Kasumi-1 (cell line): ENCODE measurements at places on chromosomes 5 and 9.

DNA sequence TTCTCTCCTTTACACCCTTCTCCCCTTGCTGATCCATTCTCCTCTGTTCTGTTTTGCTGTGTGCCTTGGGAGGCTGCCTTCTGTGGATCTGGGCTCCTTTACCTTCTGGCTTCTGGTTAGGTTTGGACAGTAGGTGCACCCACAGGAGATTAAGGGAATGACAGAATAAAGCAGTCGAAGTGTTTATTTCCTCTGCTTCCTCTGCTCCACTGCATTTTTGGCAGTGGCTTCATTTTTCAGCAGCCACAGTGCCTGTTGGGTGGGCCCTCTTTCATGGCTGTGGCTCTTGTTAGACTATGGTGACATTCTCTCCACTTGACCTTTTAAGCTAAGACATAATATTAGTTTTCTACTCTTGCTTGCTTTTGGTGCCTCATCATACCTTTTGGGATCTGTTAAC, 144.1 kb downstream of the CCDC171 start:
- no peak for DNase-seq

DNA sequence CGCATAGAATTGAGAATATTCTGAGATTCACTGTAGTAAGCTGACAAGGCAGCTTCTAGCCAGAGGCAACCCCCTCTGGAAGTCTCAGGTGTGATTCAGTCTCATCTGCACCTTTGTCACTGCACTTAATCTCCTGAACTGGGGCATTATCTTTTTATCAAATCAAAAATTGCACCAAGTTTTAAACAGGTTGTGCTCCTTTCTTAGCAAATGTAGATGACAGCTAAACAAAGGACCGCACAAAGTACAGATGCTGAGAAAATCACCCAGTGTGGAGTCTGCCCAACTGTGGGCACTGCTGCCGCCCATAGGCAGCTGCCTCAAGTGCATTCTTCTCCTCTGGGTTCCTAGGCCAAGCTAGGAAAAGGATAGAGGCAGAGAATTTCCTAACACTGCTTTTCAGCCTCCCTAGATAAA, 51.1 kb downstream of the STARD4 start:
- DNase-seq, result peak; percentile 6

GRCh38 chr5:104661256-104661655, 1098.7 kb upstream of the NUDT12 start:
- no peak for DNase-seq

- no peak for DNase-seq
Measured at GRCh38 chr9:13607481-13608441, 328.3 kb upstream of the MPDZ start.

DNA sequence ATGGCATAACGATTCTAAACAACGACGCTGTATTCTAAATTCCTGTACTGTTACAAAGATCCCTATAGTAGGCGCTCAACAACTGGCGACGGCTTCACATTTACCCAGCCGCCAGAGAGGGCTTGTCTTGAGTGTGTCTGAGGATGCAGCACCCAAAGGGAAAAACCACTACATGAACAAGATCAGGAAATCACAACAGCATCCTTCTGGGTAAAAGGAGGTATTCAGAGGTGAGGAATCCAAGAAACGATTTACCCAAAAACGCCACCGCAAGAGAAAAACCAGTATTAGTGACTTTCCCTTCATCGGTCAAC, 711 bp downstream of the TTC33 start:
- peak; percentile 85 for DNase-seq

- DNase-seq, result no peak
Measured at GRCh38 chr9:9612270-9612669, 1000.5 kb downstream of the PTPRD start.

DNA sequence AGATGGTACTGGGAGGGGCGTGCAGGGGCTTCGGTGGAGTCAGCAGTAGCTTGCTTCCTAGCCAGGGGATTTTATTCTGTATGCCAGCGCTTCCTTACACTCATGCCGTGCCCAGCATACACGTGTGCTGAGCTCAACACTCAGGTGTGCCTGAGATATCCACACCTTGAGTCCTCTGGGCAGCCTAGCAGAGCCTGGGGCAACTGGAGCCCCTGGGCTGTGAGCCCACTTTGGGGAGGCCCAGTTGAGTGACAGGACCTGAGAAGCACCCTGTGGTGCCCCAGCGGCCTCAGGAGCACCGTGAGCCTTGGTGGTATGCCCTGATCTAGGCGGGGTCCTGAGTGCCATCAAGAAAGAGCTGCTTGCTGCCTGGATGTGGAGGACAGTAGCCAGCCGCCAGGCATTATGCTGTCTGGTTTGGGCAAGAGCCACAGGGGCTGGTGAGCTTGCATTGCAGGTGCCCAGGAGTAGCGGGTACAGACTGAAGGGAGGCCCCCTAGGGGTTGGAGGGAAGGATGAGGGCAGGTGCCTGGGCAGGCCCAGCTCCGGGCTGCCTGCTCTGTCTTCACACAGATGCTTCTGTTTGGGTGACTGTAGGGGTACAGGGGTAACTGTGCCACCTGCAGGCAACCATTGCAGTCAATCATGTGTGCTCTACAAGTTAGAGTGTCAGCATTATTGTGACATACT, 42.9 kb downstream of the BNIP1 start:
- DNase-seq, result peak; percentile 11

GRCh38 chr5:88948746-88949600, 66.0 kb upstream of the MEF2C start:
- no peak for DNase-seq

DNA sequence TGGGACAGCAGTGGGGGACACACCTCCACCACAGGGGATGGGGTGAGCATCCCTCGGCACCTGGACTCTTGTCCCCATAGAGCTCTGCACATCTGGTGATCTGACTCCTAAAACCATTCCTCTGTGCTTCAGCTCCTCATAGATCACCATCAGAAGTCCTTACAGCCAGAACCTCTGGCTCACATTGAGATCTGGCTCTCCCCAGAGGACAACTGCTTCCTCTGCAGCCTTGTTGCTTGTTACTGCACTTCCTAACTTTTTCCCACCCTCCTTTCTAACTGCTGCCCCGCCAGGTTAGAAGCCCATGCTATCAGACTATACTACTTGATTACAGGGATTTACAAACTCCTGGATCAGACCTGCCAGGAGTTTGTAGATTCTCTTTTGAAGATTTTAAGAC, 64.5 kb downstream of the ARSB start:
- DNase-seq, result peak; percentile 18

DNA sequence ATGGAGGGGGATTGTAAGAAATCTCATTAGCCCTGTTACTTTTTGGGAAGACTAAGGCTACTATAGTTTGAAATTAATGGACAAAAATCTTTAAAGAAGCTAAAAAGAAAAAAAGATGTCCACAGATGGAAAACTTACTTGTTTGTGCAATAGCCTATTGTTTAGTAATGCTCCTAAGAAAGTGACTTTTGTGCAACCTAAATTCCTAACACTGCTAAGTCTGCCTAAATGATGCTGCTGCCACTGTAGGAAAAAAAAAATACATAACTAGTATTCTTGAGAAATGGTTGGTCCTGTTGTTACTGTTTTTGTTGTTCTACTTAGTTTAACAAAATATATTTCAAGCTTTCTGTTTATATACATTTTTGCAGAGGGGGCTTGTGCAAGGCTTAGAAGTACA, 108.2 kb upstream of the NR3C1 start:
- DNase-seq, result no peak

DNA sequence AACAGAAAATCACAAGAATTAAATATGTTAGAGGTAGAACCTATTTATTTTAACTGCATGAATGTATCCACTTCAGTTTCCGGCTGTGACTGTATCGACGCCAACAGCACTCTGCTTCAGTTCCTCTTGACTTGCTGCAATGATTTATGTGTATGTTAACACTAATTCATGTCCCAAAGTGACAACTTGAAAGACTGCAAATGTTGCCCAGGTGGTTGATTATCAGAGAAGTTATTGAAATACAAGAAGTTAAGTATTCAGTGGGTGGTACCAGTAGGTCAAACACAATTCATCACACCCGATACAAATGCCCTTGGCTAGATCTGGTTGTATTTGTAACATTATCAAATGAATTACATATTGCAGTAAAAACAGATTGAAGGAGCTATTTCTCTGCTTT, 622.7 kb upstream of the CDH18 start:
- no peak for DNase-seq

DNA sequence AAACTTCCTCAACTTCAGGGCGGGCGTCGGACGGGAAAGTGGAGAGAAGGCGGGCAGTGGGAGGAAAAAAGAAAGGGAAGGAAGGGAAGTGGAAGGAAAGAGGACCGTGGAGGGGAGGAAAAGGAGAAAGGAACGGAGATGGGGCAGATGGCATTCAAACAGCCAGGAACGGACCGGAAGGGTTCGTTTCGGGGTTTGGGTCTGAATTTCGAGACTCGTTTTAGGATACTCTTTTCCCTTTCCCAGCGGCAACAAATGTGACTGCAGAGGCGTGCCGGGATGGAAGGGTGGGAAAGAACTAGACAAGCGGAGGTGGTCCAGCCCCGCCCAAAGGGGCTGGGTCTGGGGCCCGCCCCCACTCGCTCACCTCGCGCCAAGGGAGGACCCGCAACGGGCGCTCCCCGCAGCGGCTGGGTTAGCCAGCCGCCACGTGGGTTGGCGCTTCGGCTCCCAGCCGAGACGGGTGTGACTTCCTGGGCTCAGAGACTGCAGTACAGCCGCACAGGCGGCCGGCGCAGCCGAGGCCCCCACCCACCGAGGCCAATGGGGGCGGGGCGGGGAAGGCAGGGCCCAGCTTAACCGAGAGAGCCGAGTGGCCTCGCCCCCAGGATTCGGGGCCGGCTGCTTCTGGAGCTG, 2.7 kb downstream of the VCAN start:
- peak; percentile 79 for DNase-seq

GRCh38 chr5:134175921-134176510, 734 bp downstream of the SKP1 start:
- DNase-seq, result peak; percentile 34

GRCh38 chr5:124131466-124131865, 615.0 kb downstream of the ZNF608 start:
- no peak for DNase-seq

DNA sequence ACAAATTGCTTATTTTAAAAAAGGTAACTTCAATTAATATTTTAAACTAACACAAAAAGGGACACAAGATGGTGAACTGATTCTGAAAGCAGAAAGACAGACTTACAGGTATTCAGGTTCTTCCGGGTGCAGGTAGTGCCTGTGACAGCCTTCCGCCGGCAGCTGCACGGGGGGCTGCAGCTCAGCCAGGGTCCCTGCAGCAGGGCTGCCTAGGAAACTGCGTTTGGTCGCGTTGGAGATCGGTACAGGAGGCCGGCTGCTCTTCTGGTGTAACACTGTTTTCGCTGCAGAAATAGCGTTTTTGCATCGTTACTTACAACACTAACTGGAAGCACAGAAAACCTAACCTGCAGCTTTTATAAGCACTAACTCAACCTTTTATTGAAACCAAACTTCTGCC, 80.0 kb downstream of the CAMSAP1 start:
- no peak for DNase-seq

GRCh38 chr5:149488645-149489306, 62.5 kb downstream of the CSNK1A1 start:
- DNase-seq, result no peak

GRCh38 chr5:68428231-68428811, 212.8 kb downstream of the PIK3R1 start:
- DNase-seq, result no peak

DNA sequence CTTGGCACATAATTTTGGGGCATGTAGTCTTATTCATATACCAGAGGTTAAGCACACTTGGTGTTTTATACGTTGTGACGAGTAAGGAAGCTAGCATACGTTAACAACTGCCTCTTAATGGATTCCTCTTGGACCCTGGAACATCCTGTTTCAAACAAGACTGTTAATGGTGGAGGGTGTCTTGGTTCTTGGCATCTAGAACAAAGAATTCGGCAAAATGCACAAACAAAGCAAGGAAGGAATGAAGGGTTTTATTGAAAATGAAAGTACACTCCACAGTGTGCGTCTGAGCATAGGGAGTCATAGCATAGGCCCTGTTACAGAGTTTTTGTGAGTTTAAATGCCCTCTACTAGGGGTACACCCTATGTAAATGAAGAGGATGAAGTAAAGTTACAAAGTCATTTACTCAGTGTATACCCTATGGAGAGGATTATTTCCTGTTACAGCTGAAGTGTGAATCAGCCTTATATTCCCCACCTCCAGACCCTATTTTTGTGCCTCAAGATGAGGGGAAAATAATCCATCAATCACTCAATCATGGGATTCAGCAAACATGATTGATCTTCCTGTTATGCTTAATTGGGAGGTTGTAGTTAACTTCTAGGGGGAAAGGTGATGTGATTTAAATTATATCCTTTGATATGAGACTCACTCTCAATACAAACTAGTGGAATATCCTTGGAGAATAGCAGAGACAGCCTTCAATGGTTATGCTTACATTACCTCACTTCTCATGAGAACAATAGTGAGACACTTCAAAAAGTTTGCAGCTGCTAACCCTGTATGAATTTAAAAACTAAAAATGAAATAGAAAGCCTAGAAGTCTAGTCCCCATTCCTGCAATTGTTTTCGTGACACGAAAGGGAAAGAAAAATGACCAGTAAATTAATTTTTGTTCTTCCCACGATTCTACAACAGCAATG, 84.9 kb upstream of the MYO10 start:
- DNase-seq, result no peak

DNA sequence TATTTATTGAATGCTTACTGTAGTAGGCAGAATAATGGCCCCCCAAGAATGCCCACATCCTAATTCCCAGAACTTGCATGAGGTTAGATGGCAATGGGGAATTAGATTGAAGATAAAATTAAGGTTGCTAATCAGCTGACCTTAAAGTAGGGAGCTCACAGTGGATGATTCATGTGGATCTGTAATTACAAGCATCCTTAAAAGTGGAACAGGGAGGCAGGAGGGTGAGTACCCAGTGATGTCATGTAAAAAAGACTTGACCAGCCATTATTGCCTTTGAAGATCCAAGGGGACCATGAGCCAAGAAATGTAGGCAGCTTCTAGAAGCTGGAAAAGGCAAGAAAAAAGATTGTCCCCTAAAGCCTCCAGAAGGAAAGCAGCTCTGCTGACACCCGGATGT, 71.4 kb downstream of the GABBR2 start:
- DNase-seq, result no peak

GRCh38 chr5:112824197-112824596, 36.9 kb upstream of the SRP19 start:
- no peak for DNase-seq

GRCh38 chr5:55469839-55470238, 64.9 kb downstream of the PLPP1 start:
- no peak for DNase-seq

GRCh38 chr9:38408719-38409118, 15.5 kb downstream of the IGFBPL1 start:
- DNase-seq, result no peak

DNA sequence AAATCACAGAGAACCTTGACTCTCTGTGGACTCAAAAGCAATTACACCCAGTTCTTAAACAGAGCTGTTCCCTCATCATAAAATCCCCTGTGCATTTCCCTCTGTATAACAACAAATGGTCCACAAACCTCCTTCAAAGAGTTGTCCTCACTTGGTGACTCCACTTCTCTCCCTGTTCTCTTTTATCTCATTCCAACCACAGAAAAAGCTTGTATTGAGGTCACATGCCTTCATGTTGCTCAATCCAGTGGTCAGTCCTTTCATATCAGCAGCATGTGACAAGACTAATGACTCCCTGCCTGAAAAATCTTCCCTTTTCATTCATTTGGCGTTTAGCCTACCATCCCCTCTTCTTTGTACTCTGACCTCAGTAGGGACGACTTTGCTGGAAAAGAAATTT, 158.0 kb downstream of the DEPDC1B start:
- no peak for DNase-seq

GRCh38 chr9:107710953-107711352, 221.4 kb upstream of the KLF4 start:
- no peak for DNase-seq
